AG08395 (cell line): ENCODE measurements at places on chromosomes 7 and 10.

- DNase-seq: no peak
These were observed 59.3 kb downstream of the C10orf105 start for GRCh38 chr10:71660313-71660712.

DNA sequence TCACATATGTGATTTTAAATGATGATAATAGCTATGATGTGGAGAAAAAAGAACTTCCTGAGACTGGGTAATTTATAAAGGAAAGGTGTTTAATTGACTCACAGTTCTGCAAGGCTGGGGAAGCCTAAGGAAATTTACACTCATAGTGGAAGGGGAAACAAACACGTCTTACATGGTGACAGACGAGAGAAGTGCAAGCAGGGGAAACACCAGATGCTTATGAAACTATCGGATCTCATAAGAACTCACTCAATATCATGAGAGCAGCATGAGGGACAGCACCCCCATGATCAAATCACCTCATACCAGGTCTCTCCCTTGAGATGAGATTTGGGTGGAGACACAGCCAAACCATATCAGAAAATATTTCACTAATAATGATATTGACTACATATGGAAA is 4.1 kb upstream of the LIPN start:
- no peak for DNase-seq

DNA sequence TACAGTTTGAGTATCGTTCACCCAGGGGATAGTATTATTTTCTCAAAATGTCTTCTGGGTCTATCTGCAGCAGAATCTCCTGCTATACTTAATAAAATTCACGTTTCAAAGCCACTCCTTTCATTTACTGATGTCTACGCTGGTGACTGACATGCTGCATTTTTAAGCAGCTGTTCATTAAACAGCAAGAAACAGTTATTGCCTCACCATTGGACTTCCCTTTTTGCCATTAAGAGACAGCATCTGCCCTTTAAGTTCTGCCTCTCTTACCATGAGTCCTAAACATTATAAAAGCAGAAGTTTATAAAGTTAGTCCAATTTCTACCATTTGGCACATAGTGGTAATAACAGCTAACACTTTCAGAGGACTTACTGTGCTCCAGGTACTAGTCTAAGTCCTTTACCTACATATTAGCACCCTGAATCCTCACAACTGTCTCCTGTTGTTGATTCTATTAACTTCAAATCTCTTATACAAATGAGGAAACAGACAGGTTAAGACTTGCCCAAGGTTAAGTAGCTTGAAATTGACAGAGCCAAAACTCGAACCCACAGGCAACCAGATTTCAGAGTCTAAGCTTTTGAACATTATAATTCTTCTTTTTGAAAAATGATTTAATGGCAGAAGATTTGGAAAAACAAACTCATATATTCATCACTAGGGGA is 169.5 kb downstream of the SNX13 start:
- DNase-seq: no peak

GRCh38 chr10:32661346-32661745 is 215.4 kb downstream of the CCDC7 start:
- DNase-seq: no peak

GRCh38 chr10:43402880-43403452 is 6.0 kb downstream of the HNRNPF start:
- no peak for DNase-seq

- DNase-seq: peak; percentile 8
These were observed 50.2 kb downstream of the MTURN start for GRCh38 chr7:30184791-30185487.

- no peak for DNase-seq
These were observed 150.6 kb upstream of the TMEM72 start for GRCh38 chr10:44760513-44760912.
